Glomerular endothelial cell (primary cell): ENCODE measurements at places on chromosomes 4 and X. TPM values are rescaled to one million over a fixed set of nuclear protein-coding genes. Genes with fewer than 3 reads are reported as not detected.

- no peak for DNase-seq
These were observed 524 bp upstream of the EXOSC9 start for GRCh38 chr4:121800638-121800960.

GRCh38 chrX:20189171-20189570, 47.5 kb upstream of the EIF1AX start:
- DNase-seq, result no peak

The NMU gene
- total RNA-seq, result 0.58 and 1.7 TPM in 2 replicates

The NAT8L gene
- total RNA-seq, result 0.05 TPM in 1 of 2 replicates, not detected in the other

GRCh38 chr4:128528793-128529553, 241.4 kb upstream of the PGRMC2 start:
- DNase-seq, result peak; percentile 71

DNA sequence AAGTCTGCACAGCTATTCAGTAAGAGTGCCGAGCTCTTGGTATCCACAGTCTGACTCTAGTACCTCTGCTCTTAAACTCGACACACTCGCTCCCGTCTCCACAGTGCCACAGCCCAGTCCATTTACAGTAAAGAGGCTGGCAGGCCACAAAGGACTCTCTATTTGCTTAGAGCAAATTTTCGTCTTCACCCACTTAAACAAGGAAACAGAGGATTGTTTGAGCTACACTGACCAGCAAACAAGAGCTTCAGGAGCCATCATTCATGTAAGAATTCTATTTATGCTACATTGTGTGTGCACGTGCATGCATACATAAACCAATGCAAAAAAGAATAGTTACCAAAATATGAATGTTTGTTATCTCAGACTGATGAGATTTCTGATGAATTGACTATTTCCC, 290.2 kb downstream of the USP46 start:
- no peak for DNase-seq

GRCh38 chr4:1493540-1494287, 87.5 kb upstream of the NKX1-1 start:
- DNase-seq, result no peak

GRCh38 chrX:10189317-10190268, 32.8 kb downstream of the CLCN4 start:
- DNase-seq, result no peak

GRCh38 chr4:4860600-4861389, 1.3 kb downstream of the MSX1 start:
- no peak for DNase-seq

The CCSER1 gene
- 0.35 TPM in 1 of 2 replicates, not detected in the other for total RNA-seq

DNA sequence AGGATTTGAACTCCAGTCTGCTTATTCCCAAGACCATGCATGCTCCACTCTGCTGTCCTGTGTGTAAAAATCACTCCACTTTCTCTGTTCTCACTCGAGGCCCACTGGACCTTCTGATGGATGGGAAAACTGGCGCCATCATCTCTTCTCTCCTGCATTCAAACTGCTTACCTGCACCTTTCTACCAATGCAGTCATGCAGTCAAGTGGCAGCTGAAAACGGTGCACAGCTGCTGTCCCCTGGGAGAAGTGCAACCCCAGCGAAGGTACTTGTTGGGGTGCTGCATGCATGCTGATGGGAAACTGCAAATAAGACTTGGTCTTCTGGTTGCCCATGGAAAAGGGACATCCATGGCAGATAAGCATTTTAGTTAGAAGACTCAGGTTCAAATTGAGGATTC, 147.1 kb downstream of the EVC2 start:
- no peak for DNase-seq

GRCh38 chr4:141255016-141255415, 34.3 kb downstream of the ZNF330 start:
- no peak for DNase-seq

DNA sequence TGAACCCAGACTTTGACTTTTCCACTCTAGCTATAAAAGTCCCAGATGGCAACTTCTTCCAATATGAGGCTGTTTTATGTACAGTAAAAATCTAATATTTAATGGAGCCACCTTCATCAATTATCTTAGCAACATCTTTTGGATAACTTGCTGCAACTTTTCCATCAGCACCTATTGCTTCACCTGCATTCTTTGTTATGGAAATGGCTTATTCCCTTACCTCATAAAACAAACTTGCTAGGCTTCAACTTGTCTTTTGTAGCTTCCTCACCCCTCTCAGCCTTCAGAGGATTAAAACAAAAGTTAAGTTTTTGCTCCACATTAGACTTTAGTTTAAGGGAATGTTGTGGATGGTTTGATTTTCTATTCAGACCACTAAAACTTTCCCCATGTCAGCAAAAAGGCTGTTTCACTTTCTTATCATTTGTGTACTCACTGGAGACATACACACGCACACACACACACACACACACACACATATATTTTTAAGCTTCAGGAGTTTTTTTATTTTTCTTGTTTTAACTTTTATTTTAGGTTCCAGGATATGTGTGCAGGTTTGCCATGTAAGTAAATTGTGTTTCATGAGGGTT, 1296.1 kb upstream of the PABPC4L start:
- no peak for DNase-seq
